Psoas muscle (tissue), 8 donors: ENCODE measurements at places on chromosomes 12 and 14. TPM values are rescaled to one million over a fixed set of nuclear protein-coding genes. Genes with fewer than 3 reads are reported as not detected.

DNA sequence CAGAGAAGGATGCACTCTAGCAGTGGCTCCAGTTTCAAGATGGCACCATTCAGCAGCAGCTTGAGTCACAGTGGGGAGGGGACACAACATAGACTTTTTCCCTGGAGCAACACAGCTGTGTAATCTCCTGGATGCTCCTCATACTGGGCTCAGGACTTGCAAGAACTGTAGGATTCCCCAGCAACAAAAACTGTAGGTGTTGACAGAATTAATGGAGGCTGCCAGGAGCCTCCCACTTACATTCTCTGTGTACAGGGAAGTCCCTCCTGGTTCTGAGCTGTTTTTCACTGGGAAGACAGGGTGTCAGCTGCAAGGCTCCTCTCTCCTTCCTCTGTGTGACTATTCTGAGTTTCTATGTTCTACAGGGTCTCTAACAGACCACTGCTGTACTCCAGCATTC is 217.9 kb downstream of the KIF21A start:
- DNase-seq = no peak

HRK gene
- total RNA-seq = not detected

NTS gene
- not detected for total RNA-seq

TMTC1 gene
- 34.3 TPM for total RNA-seq
